Stimulated activated CD4-positive, alpha-beta T cell treated with anti-CD3 and anti-CD28 coated beads, Interleukin-15, amount 100 ng/mL, for 1 hour (primary cell): ENCODE measurements at places on chromosomes 1 and 21.

GRCh38 chr21:45974073-45975019 lies 7.2 kb upstream of the COL6A1 start:
- DNase-seq: no peak

- DNase-seq: no peak
These were observed 83.8 kb upstream of the ETS2 start for GRCh38 chr21:38721958-38722357.

DNA sequence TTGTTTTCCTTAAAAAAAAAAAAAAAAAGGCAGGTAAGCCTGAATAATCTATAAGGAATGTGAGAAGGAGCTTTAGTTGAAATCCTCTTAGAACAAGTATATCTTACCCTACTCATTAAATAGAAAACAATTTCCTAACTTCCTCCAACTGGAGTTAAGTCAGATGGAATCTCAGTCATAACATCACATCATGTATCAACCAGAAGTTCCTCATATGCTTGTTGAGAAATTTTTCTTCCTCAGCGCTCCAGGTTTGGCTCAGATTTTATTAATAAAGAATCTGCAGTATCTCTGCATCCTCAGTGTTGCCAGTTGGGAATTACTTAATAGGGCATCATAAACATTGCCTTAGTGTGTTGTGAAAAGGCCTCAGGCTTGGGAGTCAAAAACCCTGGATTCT lies 37.6 kb downstream of the DUSP10 start:
- no peak for DNase-seq

DNA sequence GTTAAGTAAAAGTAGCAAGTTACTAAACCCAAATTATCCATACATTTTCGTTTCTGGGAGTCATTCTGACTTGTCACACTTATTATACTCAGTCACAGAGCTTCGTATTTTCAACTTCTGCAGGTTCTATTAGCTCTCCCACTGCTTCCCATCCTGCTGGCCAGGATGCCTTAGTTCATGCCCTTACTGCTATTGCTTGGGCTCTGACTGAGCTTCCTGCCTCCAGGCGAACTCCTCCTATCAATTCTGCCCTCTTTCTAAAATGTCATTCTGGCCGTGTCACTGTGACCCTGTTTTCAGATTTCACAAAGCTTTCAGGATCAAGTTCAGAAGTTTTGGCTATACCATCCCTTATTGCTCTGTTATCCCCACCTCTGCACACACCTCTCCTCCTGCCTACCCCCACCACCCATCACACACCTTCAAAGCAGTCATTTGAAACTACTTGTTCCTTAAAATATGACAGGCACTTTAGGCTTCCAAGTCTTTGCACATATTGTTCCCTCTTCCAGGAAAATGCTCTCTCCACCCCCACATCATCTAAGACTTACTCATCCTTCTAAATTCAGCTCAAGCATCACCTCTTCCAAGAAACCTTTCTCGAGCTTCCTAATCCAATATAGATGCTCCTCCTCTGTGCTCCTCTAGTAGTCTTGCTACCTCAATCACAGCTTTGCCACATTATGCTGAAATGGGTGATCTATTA lies 278.0 kb downstream of the BRINP2 start:
- DNase-seq: no peak

- DNase-seq: no peak
These were observed 126.3 kb upstream of the TMPRSS2 start for GRCh38 chr21:41634211-41634694.

GRCh38 chr1:225881081-225881958 lies 860 bp downstream of the TMEM63A start:
- DNase-seq: no peak

GRCh38 chr1:34833711-34834110 lies 25.8 kb downstream of the SMIM12 start:
- no peak for DNase-seq

- DNase-seq: no peak
These were observed 141.3 kb upstream of the ADAMTS5 start for GRCh38 chr21:27108228-27108627.

DNA sequence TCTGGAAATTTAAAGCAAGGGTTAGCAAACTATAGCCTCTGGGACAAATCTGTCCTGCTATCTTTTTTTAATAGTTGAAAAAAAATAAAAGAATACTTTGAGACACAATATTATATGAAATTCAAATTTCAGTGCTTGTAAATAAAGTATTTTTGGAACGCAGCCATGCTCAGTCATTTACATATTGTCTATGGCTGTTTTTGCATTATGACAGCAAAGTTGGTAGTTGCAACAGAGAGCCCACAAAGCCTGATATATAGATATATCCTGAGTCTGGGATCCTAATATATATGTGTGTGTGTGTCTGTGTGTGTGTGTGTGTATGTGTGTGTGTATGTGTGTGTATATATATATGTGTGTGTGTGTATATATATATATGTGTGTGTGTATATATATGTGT lies 20.8 kb downstream of the SSR2 start:
- no peak for DNase-seq

DNA sequence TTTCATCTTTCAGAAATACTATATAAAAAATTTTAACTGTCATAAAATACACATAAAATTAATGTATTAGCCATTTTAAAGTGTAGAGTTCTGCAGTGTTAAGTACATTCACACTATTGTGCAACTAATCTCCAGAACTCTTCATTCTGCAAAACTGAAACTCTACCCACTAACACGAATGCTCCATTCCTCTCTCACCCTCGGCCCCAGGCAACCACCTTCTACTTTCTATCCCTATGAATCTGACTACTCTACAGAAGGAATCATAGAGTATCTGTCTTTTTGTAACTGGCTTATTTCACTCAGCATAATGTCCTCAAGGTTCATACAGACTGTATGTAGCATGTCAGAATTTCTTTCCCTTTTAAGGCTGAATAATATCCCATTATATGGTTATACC lies 43.4 kb downstream of the LTN1 start:
- no peak for DNase-seq

GRCh38 chr21:42157606-42158310 lies 61.2 kb upstream of the ABCG1 start:
- no peak for DNase-seq

GRCh38 chr1:161192476-161193465 lies 6.1 kb downstream of the ADAMTS4 start:
- DNase-seq: peak; percentile 28

DNA sequence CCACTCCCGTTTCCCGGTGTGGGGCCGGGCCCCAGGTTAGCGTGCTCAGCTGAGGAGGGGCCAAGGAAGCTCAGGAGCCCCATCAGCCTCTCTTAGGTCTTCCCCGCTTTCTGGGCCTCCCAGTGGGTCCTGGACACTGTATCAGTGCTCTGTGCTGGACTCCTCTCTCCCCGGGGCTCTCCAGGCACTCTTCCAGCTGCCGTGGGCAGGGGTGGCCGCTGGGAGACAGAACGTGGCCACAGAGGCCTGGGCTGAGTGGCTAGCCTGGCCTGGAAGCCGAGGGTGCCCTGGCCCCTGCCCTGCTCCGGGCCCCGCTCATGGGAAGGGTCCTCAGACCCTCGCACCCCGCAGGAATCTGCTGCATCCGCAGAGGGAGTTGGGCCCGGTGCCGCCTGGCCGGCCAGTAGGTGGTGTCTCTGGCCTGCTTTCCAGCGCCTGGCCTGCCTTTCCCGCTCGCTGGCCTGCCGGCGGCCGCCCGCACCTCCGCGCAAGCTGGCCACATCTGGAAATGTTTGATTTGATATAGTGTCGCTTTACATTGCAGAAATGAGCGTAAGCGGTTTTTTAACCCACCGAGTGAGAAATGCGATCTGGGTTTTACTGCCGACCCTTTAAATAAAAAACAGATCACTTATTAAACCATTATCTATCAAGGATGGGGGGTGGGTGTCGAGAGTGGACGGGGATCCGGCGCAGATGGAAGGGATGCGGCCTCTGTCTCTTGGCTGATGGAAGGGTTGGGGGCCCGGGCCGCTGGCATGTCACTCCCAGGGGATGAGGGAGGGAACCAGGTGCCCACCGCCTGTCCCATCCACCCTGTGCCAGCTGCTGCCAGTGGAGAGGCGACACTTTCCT lies 74.4 kb upstream of the TTC34 start:
- DNase-seq: no peak

DNA sequence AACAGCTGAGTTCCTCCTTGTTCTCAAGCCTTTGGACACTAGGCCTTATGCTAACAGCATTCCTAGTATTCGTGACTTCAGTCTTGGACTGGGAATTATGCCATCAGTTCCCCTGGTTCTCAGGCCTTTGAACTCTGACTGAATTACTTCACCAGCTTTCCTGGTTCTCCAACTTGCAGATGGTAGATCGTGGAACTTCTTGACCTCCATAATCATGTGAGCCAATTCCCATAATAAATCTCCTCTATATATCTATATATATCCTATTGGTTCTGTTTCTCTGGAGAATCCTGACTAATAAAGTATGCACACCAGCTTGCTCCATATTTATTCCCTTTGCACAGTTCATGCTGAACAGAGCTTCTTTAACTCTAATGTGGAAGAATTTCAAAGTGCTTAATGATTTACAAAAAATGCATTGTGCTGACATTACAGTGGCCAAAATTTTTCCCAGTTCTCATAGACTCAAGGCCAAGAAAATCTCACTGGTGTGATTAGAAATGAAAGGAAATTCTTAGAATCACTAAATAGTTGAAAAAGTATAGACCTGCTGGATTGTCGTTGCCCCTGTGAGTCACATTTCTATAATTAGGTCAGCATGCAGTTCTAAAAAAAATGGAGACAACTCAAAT lies 462.9 kb upstream of the ADAMTS5 start:
- no peak for DNase-seq

GRCh38 chr1:179141592-179142251 lies 59.9 kb downstream of the TOR3A start:
- no peak for DNase-seq

- DNase-seq: no peak
These were observed 5.1 kb downstream of the MAP7D1 start for GRCh38 chr1:36160949-36161485.

DNA sequence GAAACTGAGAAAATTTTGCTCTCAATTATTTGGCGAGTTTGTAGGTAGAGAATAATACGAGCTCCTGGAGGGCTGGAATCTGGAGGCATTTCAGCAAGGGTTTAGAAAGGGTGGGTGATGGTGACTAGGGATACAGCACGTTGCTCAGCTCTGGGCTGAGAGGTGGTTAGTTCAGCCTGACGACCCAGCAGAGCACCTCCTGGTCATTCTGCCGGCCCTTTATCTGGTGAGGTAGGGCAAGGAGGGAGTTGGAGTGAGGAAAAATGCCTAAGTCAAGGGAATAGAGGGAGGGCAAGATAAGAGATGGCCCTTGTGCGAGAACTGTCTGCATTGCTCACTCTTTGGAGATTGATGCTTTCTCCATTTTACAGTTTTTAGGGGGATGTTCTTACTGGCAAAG lies 19.1 kb downstream of the GALNT2 start:
- no peak for DNase-seq

GRCh38 chr1:228420968-228421826 lies 4.5 kb upstream of the TRIM17 start:
- no peak for DNase-seq

- no peak for DNase-seq
These were observed 149.0 kb downstream of the TGFBR3 start for GRCh38 chr1:91736715-91737615.

GRCh38 chr1:86687595-86687994 lies 16.8 kb upstream of the SH3GLB1 start:
- no peak for DNase-seq

DNA sequence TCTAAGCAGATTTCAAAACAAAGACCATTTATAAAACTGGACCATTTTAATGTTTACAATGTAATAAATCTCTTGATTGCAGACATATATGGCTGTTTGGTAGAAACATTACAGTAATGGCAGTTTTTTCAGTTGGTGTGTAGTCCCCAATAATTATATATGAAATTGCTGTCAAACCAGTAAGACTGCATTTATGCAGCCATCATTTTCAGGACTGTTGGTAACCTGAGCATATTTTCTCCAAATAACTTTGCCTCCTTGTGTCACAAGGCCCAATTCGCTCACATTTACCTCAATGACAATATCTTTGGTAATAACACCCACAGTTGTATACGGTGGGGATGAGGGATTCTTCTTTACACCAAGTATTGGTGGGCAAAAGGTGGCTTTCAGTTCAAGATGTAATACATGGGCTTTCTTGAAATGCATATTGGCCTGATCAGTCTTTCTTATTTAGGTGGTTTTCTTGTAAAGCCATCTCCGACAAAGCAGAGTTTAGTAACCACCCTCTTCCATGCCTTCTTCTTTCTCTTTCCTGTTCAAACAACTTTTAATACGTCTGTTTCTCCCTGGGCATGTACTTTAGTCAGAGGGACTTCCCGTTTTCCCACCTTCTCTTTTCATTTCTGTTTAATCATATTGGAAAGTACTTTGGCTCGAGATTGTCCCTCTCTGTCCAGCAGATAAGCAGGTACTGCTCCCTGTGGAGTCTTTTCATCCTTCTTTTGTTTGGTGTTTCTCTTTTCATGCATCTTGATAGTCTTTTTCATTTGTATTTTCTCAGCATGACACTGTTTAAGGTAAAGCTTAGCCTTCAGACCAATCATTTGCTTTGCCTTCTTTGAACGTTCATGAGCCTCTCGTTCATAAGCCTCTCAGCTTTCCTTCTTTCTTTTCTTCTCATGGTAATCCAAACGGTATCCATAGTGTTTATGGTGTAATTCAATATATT lies 30.4 kb downstream of the ATP2B4 start:
- DNase-seq: no peak

DNA sequence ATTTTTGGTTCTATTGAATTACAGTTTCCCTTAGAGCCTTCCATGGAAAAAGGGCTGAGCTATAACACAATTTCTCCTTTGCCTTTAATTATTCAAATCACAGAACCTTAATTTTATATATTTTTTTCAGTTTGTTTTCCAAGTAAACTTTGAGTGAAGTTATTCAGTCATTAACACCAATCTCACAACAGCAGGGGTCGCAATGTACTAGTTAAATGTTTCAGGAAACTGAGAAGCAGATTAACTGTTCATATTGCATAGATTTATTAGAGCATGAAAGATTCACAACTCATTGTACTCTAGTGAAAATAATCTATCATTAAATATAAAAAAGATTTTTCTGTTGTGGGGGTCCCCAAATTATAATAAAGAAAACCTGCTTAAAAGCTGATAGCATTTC lies 64.1 kb downstream of the KIFAP3 start:
- no peak for DNase-seq

DNA sequence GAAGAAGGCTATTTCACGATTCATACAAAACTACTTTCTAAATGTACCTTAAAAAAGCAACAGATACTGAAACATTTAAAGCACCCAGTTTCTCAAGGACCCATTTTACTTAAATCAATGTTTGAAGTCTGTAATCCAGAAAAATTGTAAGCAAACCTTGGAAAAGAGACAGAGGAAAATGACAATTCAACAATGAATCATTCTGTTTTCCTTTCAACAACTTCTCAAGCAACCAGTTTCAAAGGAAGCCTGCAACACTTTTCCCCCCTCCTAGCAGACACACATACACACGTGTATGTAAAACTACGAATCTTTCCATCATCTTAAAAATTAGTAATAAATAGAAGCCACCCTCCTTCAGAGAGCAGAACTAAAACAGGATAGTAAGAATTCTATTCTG lies 1.2 kb downstream of the RERE start:
- no peak for DNase-seq
